ENCODE measurements at places on chromosomes 16 and 17. TPM values are rescaled to one million over a fixed set of nuclear protein-coding genes. Genes with fewer than 3 reads are reported as not detected.

- DNase-seq = no peak
Measured at GRCh38 chr17:78774453-78774852, 7.6 kb downstream of the CYTH1 start.

MEIOB gene
- not detected for total RNA-seq

C17orf58 gene
- total RNA-seq = 3.4 TPM

DNA sequence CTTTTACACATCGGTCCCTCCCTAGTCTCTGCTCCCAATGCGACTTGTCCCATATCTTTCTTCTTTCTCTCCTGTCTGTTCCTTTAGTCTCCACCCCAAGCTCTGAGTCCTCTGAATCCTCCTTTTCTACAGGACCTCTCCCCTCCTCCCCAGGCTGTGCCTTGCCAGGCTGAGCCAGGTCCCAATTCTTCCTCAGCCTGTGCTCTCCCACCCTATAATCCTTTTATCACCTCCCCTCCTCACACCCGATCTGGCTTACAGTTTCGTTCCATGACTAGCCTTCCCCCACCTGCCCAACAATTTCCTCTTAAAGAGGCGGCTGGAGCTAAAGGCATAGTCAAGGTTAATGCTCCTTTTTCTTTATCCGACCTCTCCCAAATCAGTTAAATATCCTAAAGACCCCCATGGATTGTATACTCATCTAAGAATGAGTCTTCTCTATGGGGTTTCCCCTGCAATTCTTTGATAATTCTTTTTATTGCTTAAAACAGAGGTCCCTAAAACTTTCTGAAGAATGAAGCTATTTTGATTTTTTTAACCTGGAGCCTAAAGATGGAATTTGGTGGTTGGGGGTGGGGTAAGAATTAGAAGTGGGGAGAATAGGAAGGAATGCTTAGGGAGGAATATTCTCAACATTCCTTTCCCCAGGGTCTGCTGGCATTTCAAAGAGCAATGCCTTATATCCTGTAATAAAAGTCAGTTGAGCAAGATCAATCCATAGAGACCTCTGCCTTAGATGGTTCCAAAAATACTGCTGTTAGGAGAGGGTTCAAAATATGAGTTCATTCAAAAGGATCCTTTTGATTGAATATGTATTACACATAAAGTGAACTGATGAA, 102.8 kb downstream of the MYO1D start:
- DNase-seq = no peak

- DNase-seq = no peak
Measured at GRCh38 chr16:87593710-87594258, 8.5 kb upstream of the JPH3 start.

GRCh38 chr16:53848277-53848942, 144.5 kb downstream of the FTO start:
- DNase-seq = no peak

GRCh38 chr17:9308069-9308468, 267.6 kb downstream of the STX8 start:
- no peak for DNase-seq

GRCh38 chr17:7677388-7678067, 9.8 kb downstream of the TP53 start:
- no peak for DNase-seq

GRCh38 chr16:5075637-5076036, 4.0 kb downstream of the ALG1 start:
- no peak for DNase-seq

SEPTIN12 gene
- total RNA-seq = not detected

DNA sequence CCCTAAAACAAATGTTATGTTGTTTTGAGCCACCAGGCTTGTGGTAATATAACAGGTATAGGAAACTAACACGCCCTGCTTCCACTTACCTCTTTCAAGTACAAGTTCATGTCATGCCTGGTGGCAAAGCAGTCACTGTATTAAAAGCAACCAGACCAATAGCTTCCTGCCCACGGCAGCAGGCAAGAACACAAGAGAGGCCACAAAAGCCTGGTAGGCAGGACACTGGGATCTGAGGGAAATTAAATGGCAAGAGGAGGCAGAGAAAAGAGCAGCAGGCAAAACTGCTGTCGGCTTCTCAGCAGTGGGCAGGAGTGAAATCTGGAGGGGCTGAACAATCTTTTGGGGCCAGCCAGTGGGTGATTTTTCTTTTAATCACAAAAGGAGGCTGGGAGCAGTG, 2.2 kb downstream of the CYTH1 start:
- no peak for DNase-seq

DNA sequence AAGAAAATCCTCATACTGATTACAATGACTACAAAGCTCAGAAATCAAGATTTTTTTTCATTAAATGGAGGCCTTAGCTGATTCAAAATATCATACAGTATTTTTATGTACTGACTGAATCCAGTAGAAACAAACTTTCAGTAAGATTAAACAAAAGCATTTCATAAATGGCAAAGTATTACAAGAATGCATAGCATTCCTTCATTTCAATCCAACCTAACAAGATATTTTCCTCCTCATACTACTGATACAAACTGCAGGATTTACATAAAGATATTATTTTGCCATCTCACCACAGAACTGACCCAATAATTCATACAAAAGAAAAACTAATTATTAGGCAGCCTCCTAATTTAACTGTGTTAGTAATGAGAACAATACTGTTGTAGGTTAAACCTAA, 6.2 kb upstream of the KANSL1 start:
- DNase-seq = no peak

- DNase-seq = no peak
Measured at GRCh38 chr16:1650131-1650530, 27.9 kb upstream of the JPT2 start.

KRTAP2-2 gene
- total RNA-seq = not detected

- no peak for DNase-seq
Measured at GRCh38 chr17:32609085-32609484, 122.3 kb downstream of the CDK5R1 start.

DNA sequence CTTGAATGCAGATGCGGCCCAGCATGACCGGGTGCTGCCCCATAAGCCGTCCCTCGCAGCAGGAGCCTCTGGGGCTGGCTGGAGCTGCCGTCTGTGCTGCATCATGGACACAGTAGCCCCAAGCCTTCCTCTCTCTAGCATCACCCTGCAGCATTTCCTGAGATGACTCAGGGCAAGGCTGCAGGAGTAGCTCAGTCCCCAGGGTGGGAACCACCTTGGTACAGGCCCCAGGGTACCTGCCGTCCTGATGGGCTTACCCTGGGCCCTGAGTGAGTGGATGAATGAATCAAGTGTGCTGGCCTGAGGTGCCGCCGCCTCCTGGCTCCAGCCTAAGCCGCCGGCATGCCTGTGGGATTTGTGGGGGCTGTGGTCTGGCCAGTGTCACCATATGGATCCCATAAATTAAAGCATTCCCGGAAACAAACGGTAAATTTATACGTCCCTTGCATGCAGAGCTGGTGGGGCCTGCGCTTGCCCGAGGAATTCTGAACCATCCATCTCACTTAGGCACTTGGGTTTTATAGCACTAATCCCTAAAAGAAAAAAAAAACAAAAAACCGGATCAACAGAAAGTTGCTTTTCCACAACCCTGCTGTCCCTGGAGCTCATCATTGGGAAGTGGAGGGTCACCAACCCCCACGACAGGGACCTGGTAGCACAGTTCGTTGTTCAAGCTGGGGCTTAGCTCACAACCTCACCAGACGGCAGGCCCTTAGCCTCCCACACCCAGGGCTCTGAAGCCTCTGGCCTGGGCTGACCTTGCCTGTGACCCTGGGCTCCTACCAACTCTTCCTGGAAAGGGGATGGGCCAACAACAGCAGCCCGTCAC, 242.6 kb upstream of the CIBAR2 start:
- DNase-seq = no peak

DNA sequence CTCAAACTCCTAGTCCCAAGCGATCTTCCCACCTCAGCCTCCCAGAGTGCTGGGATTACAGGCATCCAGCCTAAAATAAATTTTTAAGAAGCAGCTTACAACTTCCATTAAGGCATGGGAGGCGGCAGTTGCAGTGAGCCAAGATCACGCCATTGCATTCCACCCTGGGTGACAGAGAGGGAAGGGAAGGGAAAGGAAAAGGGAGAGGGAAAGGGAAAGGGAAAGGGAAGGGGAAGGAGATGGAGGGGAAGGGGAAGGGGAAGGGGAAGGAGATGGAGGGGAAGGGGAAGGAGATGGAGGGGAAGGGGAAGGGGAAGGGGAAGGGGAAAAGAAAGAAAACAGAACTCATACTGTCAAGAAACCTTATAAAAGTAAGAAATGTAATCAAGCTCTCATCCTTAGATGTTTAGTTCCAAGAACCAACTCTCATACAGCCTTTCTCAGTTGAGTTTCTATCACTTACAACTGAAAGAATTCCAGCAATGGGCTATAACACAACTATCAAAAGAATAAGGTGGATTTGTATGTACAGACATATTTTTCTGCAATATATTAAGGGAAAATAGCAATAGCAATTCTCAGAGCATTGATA, 43.1 kb downstream of the SHCBP1 start:
- no peak for DNase-seq

DNA sequence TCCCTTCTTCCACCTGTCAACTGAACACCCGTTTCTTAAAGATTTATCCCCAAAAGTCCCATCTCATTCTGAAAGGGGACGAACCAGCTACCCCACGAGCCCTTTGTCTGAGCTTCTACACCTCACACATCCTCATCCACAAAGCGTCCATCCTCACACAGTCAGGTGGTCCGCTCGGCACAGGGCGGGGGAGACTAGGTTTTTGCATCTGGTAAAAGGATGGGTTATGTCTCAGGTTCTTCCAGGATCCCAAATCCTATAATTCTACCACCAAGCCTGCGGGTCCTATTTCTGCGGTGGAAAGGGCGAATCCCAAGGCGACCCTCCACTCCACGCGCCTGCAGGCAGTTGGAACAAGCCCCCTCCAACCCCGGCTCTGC, 458 bp downstream of the GFOD2 start:
- peak; percentile 49 for DNase-seq

DNA sequence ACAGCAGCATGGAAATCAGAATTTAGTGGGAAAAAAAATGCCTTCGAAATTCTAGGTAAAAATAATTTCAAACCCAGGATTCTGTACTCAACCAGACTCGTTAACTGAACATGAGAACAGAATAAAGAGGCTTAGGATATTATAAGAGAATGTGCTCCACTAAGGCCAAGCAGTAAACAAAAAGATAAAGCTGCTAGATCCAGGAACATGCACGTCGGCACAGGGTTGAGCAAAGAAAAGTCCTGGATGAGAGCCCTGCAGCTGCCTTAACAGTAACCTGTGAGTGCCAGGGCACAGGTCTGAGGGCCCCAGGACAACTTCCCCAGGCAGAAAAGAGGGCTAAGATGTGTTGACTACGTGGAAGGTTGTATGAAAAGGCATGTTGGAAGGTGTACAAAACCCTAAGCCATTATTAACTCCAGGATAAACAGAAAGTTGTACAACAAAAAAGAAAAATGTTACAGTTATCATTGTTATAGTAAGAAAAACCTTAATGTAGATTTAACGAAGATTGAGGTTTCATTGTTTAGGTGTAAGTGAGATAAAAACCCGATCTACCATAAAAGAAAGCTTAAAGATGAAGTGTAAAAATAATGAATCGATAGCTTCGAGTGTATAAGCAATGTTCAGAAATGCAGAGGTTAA, 42.3 kb upstream of the RBFOX3 start:
- no peak for DNase-seq

GRCh38 chr16:47037746-47038458, 64.4 kb upstream of the DNAJA2 start:
- DNase-seq = peak; percentile 96

DNA sequence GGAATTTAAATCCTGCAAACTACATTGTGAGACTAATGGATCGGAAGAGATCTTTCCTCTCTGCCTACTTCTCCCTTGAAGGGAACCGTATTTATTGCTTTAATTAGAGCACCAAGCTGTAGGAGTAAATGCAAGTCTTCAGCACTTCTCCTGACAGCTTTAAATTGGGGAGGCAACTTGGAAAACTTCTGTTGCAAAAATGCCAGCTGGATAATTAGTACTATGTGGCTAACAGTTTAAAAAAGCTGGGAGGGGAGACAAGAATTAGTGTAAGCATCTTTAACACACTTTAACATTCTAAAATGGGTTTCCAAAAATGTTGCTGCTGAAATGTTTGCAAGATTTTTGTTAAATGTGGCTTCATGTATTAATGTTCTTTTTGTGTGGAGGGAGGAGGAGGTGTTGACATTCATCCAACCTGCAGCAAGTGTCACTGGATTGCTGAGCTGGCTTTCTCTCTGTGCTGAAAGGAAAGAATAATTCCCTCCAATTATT, 108.5 kb downstream of the PCTP start:
- DNase-seq = no peak

DNA sequence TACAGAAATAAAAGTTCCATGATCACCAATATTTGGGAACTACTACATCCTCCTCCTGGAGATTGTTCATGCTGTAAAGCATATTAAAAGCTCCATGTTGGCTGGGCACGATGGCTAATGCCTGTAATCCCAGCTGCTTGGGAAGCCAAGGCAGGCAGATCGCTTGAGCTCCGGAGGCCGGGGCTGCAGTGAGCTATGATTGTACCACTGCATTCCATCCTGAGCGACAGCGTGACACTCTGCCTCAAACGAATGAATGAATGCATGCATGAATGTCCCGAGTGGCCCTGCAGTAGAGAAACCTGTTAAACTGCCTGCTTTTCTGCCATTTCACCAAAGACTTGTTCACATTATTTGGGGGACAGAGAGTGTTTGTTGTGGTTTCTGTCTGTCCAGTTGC, 15.0 kb downstream of the CNEP1R1 start:
- DNase-seq = no peak

TSPAN10 gene
- 0.30 TPM for total RNA-seq

DNASE1L2 gene
- 0.57 TPM for total RNA-seq

- no peak for DNase-seq
Measured at GRCh38 chr16:10256784-10257641, 74.8 kb upstream of the GRIN2A start.

Measured in cardiac septum (tissue), 1 donor.